Forelimb muscle (tissue), 1 donor: ENCODE measurements at places on chromosomes 1 and 21. TPM values are rescaled to one million over a fixed set of nuclear protein-coding genes. Genes with fewer than 3 reads are reported as not detected.
A peak's percentile ranks its signal among the peaks of the same experiment; 100 is the strongest.

- no peak for DNase-seq
Measured at GRCh38 chr21:41680444-41681347, 86.2 kb downstream of the RIPK4 start.

DNA sequence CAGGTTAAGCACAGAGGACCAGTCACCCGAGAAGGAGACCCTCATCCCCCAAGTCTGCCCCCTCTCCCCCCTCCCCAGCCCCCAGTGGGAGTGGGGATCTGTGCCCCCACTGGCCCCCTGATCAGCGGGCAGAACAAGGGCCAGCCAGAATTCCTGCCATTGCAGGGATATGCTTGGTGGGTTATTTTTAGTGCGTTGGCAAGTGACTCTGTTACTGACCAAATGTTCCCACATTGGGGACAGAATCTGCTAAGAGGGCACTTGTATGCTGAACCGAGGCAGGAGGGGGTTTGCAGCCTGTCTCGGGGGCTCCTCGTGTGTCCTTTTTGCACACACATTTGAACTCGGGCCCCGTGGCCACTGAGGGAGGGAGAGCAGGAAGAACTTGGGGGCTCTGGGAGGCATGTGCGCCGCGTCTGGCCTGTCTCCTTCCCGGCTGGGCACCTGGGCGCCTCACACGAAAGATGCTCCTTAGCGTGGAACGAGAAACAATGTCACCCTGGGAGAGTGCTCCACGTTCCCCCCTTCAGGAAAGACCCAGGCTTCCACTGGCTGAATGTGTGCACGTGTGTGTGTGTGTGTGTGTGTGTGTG lies 66.4 kb upstream of the CASZ1 start:
- DNase-seq = no peak

GRCh38 chr1:235853653-235854052 lies 13.1 kb downstream of the LYST start:
- no peak for DNase-seq

DNA sequence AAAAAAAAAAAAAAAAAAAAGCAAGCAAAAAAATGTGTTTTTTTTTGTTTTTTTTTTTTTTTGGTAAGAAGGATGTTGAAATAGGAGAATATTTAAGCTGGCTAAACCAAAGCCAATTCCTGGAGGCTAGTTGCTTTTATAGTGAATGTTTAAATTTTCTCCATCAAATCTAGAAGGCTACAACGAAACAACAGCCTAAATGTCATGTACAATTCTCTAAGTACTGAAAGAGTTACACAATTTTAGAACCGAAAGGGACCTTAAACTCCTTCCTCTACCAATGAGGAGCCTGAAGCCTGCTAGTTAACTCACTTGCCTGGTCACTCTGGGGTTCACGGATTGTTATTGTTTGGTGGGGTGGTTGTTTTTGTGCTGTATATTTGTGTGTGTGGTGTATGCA lies 3.5 kb downstream of the WLS start:
- DNase-seq = no peak

- no peak for DNase-seq
Measured at GRCh38 chr1:53420341-53420740, 38.9 kb upstream of the DMRTB1 start.

DNA sequence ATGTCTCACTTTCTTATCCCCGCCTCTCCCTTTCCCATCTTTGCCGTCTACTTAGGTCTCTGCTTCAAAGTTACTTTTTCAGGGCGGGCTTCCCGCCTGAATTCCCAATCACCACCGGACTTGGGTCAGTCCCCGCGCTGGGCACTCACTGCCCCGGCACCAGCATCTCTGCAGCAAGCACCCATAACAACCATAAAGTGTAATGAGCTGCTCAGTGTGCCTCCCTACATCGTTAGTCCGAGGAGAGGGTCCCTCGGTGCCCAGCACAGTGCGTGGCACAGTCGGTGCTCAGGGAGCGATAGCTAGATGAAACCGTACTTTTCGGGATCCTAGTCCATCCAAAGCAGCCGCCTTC lies 633 bp upstream of the CTPS1 start:
- no peak for DNase-seq

DNA sequence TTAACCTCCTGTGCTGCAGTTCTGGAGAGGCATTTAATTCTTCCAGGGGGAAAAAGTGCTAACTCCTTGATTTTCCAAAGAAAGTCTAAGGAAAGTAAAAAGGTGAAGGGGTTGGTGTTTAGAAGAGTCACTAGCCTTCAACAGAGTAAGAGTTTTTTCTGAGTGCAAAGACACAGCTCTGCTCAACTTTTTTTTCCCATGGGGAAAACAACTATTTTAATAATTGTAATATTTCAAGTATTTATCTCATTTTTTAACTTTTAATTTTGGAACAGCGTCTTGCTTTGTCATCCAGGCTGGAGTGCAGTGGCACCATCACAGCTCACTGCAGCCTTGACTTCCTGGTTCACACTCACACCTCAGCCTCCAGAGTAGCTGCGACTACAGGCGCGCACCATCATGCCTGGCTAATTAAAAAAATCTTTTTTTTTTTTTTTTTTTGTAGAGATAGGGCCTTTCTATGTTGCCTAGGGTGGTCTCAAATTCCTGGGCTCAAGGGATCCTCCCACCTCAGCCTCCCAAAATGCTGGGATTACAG lies 202.6 kb downstream of the APP start:
- no peak for DNase-seq

GRCh38 chr1:56450004-56450666 lies 129.2 kb downstream of the PLPP3 start:
- no peak for DNase-seq

DNA sequence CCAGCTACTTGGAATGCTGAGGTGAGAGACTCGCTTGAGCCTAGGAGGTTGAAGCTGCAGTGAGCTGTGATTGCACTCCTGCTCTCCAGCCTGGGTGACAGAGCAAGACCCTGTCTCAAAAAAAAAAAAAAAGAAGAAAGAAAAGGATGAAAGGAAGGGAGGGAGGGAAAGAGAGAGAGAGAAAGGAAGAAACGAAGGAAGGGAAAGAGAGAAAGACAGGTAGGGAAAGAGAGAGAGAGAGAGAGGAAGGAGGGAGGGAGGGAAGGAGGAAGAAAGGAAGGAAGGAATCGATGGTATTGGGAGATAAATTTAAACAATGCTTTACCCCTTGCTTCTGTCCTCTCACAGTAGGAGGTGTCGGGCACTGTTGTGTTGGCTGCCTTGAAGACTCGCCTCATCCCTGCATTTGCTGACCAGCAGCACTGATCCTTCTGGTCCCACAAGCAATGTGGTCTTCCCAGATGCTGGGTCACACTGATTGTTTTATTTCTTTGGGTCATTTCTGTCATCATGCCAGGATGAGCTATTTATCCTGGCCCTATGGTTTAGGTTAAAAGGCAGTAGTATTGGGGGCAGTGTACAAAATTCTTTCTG lies 30.9 kb downstream of the GPR137B start:
- no peak for DNase-seq

DNA sequence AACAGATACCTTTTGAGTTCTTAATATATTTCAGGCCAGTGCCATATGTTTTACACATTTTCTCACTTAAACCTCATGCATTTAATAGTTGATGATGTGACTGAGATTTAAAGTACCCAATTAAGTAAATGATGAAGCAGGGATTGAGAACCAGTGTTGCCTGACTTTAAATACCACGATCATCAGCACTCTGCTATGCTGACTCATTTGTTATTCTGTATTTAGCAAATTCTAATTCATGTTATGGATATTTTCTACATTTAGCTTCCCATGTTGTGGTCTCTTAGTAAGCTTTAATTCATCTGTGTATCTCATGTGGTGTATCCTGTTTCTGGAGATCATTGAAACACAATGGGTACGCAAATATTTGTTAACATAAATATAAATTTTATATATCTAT lies 363.0 kb downstream of the PTBP2 start:
- DNase-seq = no peak

GRCh38 chr1:242055749-242056320 lies 56.9 kb upstream of the MAP1LC3C start:
- DNase-seq = no peak

GRCh38 chr1:41496080-41497055 lies 11.9 kb upstream of the EDN2 start:
- DNase-seq = peak; percentile 49

- no peak for DNase-seq
Measured at GRCh38 chr21:20760221-20760620, 238.0 kb upstream of the NCAM2 start.

DNA sequence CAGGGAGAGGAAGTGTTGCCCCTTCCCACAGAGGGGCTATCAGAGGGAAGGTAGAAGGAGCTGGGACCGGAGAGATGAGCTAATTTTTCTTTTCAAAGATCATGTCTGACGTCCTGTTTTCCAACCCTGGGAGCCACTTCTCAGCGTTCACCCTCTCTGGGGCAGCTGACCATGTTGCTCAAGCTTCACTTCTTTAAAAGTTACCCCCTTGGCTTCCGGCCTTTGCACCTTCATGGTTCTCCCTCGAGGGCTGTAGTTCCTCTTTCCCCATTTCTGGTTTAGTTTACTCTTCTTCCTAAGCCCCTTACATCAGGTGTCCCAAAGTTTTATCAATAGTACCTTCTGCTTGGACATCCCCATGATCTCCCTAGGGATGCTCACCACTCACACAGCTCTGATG lies 23.8 kb upstream of the CSF1 start:
- no peak for DNase-seq

GRCh38 chr1:234710936-234711724 lies 101.2 kb upstream of the IRF2BP2 start:
- no peak for DNase-seq

DNA sequence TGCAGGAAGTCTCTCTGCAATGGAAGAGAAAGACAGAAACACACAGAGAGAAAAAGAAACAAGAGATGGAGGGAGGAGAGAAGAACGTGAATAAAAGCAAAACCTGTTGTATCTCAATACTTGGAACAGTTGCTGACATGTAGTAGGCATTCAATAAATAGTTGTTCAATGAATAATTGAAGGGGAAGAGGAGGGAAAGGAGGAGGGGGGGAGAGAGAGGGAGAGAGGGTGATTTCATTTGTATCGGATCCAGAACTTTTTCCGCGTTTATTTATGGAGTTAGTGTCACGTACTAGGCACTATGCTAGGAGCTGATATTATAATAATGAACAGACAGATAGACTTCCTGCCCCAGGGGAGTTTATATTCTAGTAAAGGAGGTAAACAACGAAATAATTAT lies 144.1 kb downstream of the OMA1 start:
- no peak for DNase-seq

Gene GRHL3
- 0.27 TPM for polyA plus RNA-seq

Gene CNR2
- polyA plus RNA-seq = 0.06 TPM

Gene PDE9A
- 7.8 TPM for polyA plus RNA-seq

Gene FCRL6
- 0.34 TPM for polyA plus RNA-seq

Gene ADAMTS5
- 12.1 TPM for polyA plus RNA-seq

Gene SPRR3
- polyA plus RNA-seq = not detected

Gene SAMD13
- 10.4 TPM for polyA plus RNA-seq
